HFF-Myc (cell line): ENCODE measurements at places on chromosomes 3 and 15.
A peak's percentile ranks its signal among the peaks of the same experiment; 100 is the strongest.

DNA sequence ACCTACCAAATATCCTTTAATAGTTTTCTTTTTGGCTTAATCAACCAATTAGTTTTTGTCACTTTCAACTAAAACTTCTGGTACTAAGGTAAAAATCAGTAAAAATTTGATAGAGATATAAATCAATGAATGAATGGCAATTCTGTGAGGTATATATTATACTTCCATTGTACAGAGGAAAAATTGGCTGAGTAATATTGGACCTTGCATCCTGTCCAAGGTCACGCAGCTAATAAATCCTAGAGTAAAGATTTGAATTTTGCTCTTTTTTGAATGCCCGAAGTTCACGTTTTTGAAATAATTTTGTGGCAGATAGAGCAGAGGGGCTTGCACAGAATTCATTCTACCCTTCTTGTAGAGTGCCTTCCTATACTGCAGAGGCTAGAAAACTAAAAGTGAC, 81.1 kb upstream of the ZNF280D start:
- DNase-seq: no peak

DNA sequence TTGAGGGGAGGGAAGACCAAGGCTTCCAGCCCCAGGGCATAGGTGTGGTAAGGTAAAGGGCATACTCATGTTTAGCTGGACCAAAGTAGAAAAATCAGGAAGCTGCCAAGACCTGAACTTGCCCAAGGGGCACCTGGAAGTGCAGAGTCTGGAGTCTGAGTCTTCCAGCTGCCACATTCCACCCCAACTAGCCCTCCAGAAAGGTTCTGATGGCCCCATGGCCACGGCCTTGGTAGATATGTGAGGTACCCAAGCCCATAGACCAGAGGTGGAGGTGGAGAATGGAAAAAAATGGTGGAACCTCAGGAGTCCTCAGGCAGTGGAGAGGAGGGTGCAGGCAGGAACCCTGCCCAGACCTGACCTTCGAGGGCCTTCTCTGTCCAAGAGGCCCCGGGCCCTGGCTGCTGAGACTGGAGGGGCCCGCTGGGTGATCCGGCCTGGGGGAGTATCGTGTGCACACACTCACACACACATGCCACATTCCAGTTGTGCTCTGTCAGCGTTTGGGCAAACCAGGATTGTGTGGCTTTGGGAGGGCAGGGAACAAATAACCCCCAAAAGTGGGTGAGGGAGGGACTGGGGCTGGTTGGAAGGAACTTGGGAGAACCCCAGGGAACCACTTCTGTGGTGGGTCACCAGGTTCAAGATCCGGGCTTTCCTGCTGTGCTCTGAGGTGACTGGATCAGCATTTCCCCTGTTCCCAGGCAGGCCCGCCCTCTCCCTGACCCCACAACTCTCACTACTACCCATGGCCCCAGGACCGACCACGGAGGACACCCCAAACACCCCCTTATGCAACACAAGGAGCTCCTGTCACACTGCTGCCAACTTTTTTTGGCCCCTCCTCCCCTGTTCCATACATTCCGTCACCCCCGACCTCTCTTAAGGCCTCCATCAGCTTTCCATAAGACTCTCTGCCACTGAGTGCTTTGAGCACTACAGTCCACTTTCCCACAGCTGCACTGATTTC, 11.6 kb downstream of the MYL3 start:
- DNase-seq: no peak

DNA sequence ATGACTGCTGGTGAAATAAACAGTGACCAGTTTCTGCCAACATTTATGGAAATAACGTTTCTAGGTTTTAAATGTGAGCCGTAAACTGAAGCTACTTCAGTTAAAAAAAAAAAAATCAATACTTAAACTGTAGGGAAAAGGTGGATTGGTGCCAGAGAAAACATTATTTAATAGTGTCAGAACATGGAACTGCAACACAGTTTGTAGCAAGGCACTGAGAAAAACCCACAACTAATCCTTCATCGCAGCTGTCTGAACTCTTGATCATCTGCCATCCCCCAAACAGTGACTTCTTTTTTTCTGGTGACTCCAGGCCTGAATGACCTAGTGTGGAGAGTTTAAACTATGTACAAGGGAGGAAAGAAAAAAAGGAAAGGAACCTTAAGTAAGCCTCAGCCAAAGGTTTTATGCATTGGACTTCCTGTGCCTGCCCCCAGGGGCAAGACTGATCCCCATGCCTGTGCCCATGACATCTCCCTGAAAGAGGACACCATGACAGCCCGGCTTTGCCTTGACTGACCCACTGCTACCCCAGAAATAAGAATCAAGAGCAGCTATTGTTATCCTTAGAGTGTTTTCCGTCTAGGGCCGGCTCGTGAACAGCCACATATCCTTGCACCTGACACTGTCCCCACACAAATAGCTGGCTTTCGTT, 33.1 kb downstream of the CRTAP start:
- DNase-seq: no peak

GRCh38 chr15:98408231-98408630, 240.1 kb upstream of the IGF1R start:
- no peak for DNase-seq

DNA sequence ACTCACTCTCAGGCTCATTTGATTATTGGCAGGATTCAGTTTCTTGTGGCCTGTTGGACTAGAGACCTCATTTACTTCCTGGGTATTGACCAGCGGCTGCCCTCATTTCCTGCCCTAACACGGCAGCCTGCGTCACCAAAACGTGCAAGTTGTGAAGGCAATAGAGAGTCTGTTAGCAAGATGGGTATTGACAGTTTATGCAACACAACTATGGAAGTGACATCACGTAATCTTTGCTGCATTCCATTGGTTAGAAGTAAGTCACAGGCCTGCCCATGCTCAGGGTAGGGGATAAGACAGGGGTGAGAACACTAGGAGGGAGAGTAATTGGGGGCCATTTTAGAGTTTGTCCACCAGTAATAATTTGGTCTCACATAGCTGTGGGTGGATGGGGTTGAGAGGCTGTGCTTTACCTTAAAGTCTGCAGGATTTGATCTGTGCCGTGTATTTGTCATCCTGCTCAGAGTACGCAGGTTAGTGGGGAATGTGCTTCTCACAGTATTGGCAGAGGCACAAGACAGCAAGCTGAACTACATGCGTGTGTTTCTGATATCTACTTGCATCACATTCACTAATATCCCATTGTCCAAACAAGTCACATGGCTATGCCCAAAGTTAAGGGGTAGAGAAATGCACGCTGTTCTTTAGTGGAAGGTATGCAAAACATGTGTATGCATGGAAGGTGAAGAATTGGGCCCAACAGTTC, 83.3 kb downstream of the EDEM1 start:
- DNase-seq: no peak

DNA sequence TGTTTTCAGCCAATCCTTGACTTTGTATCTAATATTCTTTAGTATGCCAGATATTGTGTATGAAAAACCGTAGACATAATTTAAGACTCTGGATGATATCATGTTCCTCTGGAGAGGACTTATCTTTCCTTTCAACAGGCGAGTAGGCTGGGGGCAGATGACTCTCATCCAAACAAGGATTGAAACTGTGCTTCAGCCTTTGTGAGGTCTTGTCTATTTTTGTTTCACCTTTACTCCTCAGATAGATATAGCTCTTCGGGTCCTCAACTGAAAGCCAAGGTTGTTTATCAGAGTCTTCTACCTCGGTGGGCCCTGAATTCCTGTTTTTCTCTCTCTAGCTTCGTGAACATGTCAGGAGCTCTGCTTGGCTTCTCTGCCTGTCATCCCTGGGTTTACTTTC, 66.0 kb downstream of the C3orf20 start:
- no peak for DNase-seq

- DNase-seq: no peak
These were observed 91.4 kb upstream of the POU1F1 start for GRCh38 chr3:87367736-87368135.

GRCh38 chr3:52090131-52090932, 34.0 kb upstream of the DUSP7 start:
- DNase-seq: peak; percentile 80

GRCh38 chr3:8505621-8506020, 4.0 kb downstream of the LMCD1 start:
- no peak for DNase-seq

DNA sequence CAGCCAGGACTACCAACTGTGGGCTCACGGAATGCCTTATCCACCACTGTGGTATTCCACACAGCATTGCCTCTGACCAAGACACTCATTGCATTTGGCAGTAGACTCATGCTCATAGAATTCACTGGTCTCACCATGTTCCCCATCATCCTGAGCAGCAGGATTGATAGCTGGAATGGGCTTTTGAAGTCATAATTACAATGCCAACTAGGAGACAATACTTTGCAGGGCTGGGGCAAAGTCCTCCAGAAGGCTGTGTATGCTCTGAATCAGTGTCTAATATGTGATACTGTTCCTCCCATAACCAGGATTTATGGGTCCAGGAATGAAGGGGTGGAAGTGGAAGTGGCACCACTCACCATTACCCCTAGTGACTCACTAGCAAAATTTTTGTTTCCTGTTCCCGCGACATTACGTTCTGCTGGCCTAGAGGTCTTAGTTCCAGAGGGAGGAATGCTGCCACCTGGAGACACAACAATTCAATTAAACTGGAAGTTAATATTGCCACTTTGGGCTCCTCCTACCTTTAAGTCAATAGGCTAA, 58.6 kb upstream of the CCDC80 start:
- no peak for DNase-seq

GRCh38 chr3:184512621-184513020, 49.0 kb upstream of the EPHB3 start:
- DNase-seq: no peak

DNA sequence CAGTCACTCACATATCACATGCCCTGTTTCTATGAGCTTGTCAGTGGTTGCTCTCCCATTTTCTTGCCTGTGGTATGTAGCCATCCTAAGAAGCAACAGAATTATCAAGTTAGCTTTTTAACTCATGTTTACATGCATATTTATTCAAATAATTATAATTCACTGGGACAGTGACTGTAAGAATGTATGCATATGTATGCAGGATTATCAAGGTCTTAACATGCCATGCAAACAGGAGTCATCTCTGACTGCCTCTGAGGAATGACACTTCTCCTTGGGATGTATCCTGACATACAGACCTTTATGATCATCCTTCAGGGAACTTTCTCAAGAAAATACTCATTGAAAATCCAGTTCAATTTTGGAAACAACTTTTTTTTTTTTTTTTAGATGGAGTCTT, 240.9 kb downstream of the CPNE4 start:
- no peak for DNase-seq

- DNase-seq: no peak
These were observed 4.9 kb downstream of the MESP2 start for GRCh38 chr15:89781055-89781454.

GRCh38 chr15:101498717-101499480, 9.4 kb upstream of the PCSK6 start:
- no peak for DNase-seq

- DNase-seq: no peak
These were observed 22.8 kb downstream of the PLS1 start for GRCh38 chr3:142618917-142619461.
